ENCODE measurements at places on chromosomes 2 and 18. TPM values are rescaled to one million over a fixed set of nuclear protein-coding genes. Genes with fewer than 3 reads are reported as not detected.

DNA sequence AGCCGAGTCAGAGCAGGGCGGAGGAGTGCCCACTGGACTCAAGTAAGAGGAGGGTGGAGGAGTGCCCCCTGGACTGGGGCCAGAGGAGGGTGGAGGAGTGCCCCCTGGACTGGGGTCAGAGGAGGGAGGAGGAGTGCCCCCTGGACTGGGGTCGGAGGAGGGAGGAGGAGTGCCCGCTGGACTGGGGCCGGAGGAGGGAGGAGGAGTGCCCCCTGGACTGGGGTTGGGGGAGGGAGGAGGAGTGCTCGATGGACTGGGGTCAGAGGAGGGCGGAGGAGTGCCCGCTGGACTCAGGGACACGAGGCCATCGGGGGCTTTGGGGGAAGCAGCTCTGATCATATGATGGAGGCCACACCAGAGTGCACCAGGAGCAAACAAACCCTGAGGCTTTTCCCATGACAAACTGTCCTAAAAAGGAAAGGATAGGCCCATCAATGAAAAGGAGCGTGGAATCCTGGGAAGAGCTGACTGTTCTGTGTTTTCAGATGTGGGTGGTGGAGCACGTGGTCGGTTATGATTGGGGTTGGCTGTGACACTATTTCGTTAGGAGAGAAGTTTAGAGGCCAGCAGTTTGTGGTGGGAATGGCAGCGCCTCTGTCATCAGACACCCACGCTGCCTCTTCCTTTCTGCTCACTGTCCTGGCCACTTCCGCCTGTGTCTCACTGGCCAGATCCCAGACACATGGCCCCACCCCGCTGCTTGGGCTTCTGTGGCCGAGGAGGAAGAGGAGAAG is 24.5 kb upstream of the HPCAL1 start:
- peak; percentile 70 for DNase-seq

- DNase-seq = peak; percentile 54
Observed at GRCh38 chr18:48024009-48024512, 93.6 kb upstream of the SMAD2 start.

DNA sequence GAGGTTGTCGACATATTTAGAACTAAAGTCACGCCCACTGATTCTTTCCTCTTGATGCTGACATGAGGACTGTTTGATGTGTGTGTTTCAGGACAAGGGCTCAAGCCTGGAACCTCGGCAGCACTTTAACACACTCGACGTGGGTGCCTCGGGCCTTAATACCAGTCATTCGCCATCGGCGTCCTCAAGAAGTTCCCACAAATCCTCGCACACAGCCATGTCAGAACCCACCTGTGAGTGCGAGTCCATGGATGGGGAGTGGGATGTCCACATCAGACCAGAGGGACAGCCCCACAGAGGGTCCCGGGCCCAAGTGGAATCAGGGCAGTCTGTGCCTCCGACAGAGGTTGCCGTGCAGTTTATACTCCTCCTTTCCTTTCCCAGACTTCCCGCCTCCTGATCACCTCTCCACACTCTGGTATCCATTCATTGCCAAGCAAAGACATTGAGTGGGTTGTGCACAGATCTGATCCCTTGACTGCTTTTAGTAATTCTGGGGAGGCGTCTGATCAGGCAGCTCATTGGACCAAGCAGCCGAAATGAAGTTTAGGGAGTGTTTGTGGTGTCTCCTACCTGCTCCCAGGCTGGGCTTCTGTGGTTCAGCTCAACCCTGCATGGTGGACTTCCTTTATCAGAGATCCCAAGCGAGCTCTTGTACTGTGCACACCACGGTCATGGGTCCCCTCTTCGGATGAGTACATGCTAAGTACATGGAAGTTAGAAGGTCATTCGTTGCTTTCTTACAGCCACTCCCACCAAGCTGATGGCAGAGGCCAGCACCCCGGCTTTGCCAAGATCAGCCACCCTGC is 27.2 kb upstream of the RPL31 start:
- no peak for DNase-seq

- DNase-seq = peak; percentile 90
Observed at GRCh38 chr2:38692636-38693318, 26.9 kb downstream of the GALM start.

DNA sequence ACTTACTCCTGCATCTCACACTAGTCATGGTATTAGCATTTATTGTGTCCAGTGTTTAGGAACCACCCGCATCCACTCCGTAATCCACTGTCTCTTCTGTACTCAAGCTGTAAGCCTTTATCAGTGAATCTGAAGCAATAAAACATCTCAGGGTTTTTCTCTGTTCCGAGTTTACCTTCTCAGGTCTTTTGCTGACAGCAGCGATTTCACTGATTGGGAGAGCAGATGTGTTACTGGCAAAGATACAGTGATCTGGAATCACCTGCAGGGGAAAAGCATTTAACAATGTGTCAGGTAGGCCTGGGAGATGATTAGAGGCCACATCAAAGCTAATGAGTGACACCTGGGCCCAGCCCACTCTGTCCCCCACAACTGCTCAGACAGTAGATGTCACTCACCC is 24.6 kb downstream of the GAREM2 start:
- no peak for DNase-seq

The AQP12A gene
- total RNA-seq = not detected

GRCh38 chr2:70525032-70525431 is 28.6 kb downstream of the TGFA start:
- DNase-seq = no peak

DNA sequence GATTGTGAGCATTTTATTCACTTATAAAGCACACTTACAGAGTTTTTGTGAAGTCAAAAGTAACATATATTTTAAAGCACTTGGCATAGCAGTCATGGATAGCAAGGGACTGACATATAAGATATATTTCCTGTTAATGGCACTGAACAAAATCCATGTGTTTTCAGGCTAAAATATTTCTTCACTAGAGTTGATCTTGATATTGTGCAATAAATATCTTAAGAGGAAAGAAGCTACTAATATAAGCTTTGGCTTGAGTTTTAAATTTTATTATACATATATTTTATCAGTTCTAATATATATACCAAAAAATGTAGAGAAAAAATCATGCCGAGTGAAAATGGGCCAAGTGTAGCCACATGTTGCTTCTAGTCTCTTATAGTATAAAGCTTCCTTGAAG is 189.7 kb upstream of the DPP10 start:
- DNase-seq = no peak

DNA sequence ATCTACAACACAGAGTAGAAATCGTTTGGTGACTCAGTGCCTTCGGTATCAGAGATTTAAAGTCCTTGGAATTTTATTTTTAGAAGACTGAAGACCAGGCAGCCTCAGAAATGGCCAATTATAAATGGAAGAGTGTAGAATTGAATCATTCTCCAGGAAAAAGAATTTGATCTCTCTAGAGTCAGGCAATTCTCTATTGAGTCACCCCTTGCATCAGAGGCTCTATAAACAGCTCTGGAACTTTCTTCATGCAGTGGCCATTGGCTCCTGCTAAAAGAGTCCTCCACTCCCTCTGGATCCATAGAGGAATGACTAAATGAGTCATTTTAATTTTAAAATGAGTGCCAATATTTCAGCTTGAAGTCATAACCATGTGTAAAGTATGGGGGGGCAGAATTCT is 816.2 kb downstream of the TDRD15 start:
- no peak for DNase-seq

DNA sequence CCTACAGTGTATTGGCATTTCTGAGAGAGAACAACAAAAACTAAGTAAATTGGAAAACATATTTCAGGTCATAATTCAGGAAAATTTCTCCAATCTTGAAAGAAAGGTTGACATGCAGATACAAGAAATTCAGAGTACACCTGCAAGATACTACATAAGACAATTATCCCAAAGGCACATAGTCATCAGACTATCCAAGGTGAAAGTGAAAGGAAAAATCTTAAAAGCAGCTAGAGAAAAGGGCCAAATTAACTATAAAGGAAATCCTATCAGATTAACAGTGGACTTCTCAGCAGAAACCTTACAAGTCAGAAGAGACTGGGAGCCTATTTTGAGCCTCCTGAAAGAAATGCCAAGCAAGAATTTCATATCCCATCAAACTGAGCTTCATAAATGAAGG is 449.0 kb upstream of the MMADHC start:
- DNase-seq = no peak

DNA sequence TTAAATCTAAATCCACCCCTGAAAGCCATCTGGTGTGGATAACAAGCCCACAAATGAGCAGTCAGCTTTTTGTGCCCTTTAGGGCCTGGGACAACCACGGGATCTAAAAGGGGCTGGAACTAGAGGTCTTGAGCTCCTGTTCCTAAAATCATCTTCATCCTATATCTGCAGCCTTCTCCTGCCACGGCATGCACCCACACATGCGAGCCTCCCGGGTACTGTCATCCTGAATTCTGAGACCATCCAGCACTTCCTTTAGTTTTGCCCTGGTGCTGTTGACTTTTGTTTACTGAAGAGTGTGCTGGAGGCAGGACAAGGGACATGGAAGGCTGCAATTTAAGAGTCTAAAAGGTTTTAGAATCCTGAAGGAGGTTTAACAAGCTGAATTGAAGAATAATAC is 183.2 kb downstream of the FAM210A start:
- no peak for DNase-seq

The SLC4A3 gene
- 3.9 TPM for total RNA-seq

DNA sequence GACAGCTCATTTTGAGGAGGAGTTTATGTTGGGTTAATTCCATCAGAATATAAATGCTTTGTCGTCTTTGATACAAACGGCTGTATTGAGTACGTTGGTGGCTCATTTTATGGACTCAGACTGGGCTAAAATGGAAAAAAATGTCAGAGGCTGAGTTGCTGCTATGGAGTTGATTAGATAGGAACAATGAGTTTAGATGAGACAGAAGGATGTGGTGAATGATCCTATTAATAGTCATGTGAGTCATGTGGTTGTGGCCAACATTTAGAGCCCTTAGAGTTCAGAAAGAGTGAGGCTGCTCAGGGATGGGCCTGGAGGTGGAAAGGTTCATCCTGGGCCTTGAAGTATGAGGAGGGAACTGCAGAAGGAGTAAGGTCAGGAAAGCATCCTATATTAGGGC is 434.2 kb downstream of the MEIS1 start:
- DNase-seq = no peak

- no peak for DNase-seq
Observed at GRCh38 chr2:151782378-151783132, 45.7 kb downstream of the ARL5A start.

The BOK gene
- total RNA-seq = 20.7 TPM

GRCh38 chr18:36281936-36282335 is 15.6 kb upstream of the FHOD3 start:
- DNase-seq = no peak

The REG3G gene
- total RNA-seq = 3.4 TPM

DNA sequence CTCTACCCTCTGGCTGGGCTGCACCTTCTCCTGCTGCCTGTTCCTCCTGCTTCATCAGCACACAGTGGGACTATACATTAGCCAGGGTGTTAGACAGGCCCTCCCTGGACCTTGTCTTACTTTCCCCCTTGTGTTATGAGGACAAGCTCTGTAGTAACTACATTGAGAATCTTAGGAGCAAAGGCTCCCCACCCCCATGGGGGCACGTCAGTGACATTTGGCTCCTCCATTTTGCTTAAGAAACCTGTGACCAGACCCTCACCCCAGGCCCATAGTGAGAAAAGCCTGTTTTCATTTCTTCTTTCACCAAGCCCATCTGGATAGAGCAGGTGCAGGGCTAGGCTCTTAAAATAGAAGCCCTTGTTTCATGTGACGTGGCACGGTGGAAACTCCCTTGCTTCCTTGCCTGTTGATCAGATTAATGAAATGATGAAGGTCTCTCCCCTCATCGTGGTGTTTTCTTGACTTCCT is 146.7 kb downstream of the RPIA start:
- DNase-seq = no peak

The ANKRD30B gene
- not detected for total RNA-seq

DNA sequence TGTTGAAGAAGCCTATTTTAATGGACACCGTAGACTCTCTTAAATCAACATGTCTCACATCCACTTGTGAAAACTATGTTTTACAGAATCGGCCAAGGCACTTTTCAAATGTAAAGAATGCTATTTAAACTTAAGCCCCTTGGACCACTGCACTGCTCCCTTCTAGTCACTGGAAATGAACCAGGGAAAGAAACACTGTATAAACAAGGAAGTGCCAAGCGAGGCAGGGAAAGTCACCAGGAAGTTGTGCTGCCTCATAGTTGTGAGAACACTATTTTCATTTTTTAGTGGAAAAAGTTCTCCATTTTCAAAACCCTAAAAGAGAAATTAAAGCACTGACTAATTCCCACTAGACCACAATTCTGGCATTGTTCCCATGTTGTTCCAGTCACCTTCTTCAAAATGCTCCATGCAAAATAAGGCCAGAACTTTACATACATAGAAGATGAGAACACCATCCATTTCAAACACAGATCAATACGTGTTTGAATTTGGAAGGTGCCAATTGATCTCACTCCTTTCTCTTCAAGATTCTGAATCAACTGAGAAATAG is 13.5 kb downstream of the CCDC141 start:
- no peak for DNase-seq

DNA sequence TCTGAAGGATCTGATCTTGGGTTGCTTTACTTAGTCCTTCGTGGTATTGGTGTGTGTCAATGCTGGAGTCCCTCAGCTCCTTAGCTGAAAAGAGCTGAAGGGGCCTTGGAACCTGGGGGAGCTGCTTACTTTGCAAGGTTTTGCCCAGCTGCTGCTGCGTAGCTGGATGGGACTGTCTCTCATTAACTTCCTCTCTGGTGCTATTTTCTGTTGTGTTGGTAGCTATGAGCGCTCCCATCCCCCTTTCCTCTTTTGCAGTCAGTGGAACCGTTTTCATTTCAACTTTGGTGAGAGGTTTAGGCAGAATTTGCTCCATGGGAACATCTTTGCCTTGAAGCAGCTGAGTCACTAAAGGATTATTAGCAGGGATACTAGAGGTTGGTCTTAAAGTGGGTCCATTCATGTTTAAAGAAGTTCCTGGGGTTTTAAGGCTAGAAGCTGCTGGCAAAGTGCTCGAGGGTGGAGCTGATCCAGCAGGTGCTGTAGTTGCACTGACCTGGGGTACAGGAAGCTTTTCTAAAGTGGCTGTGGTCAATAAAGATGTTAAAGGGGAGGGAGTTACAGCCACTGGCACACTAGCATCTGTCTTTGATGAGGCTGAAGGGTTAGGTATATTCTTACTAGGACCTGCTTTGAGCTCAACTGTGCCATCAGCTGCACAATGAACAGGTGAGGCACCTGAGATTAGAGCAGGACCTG is 69.9 kb upstream of the DTNB start:
- no peak for DNase-seq

DNA sequence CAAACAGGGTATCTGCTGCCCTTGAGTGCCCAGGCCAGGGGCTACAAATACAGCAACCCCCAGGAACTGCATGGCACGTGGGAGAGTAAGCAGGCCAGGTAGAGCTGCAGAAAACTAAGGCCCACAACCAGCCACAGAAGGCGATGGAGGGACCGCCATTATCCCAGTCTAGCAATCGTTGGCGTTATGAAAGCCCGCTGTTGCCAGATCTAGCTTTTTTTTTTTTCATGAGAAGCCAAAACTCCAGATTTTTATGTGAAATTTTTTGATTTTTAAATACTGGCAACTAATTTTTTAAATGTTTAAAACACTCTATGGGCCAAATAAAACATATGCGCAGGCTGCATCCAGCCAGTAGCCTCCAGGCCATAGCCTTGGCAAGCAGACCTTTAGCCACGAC is 59.8 kb downstream of the DNMT3A start:
- DNase-seq = no peak

The PKDCC gene
- 71.0 TPM for total RNA-seq

Data from adrenal gland (tissue), 19 donors.